ENCODE measurements at places on chromosomes 6 and 20.

- no peak for DNase-seq
Observed at GRCh38 chr6:35955970-35956369, 35.1 kb upstream of the SRPK1 start.

DNA sequence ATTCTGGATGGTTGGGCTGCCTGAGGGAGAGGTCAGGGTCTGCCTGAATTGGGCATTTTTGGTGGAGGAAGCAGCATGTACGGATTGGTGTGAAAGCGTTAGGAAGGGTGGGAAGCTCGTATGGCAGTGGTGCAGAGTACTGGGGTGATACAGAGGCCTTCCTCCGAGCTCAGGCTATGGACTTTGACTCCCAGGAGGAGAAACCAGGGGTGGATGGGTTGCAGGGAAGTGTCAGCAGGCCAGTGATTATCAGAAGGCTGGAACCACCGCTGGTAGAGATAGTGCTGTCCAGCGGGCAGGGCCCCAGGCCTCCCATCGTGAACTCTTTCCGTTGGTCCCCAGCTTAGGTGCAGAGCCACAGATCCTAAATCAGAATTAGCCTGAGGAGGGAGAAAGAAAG lies 5.3 kb downstream of the WFDC5 start:
- no peak for DNase-seq

DNA sequence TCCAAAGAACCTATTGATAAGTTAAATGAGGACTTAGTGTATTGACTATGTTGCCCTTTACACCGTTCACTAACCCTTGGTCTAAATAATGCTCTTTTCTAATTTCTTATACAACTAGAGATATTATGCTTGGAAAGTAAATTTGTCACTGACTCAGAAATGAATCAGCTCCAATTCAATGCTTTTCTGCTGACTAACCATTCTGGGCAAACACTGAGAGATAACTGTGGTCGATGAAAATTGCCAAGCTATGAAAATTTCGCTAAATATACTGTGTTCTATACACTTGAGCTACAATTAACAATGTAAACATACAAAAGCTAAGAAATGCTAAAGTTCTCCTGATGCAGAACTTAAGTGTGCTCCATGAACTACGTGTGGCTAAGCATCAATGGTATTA lies 23.1 kb upstream of the FBXO9 start:
- DNase-seq, result no peak

- DNase-seq, result peak; percentile 3
Observed at GRCh38 chr20:2217857-2218539, 77.8 kb upstream of the TGM3 start.

- DNase-seq, result no peak
Observed at GRCh38 chr20:47314647-47315338, 41.7 kb downstream of the ZMYND8 start.

- DNase-seq, result no peak
Observed at GRCh38 chr6:53723331-53723730, 57.8 kb upstream of the KLHL31 start.

- DNase-seq, result no peak
Observed at GRCh38 chr20:41261260-41261659, 56.3 kb downstream of the ZHX3 start.

DNA sequence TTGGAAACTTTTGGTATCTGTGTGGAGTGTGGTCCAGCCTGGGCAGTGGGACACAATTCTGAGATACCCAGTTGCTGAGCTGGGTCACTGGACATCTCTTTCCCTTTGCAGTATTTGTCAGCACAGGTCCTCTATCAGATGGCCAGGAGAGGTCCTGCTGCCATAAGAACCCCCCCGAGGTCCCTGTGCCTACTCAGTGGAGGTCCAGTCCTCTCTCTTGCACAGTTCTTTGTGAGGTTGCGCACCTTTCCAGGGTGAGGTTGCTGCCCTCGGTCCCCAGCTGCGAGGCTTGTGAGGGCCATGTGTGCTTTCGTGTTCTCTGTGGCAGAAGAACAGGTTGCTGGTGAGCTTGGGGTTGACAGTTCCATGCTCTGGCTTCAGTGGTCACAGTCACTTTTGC lies 320.6 kb downstream of the QKI start:
- DNase-seq, result no peak

GRCh38 chr6:26158581-26159356 lies 71.5 kb downstream of the HFE start:
- peak; percentile 67 for DNase-seq

DNA sequence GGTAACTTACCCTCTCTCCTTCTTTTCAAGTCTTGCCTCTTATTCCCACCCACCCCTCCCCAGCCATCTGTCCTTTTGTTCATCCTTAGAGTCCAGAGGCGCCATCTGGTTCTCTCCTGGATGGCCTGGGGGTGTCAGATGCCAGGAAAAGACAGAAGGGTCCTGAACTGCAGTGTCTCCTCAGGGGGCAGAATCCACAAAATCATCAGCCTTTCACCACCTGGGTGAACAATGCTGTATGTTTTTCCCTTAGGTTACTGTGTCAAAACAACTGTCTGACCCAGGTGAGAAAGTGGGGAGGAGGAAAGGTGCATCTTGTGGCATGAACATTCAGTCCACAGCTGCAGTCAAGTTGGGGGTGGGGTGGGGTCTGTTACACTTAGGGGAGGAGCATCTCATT lies 47.9 kb upstream of the FYN start:
- no peak for DNase-seq

- no peak for DNase-seq
Observed at GRCh38 chr6:10362300-10362699, 52.6 kb downstream of the TFAP2A start.

DNA sequence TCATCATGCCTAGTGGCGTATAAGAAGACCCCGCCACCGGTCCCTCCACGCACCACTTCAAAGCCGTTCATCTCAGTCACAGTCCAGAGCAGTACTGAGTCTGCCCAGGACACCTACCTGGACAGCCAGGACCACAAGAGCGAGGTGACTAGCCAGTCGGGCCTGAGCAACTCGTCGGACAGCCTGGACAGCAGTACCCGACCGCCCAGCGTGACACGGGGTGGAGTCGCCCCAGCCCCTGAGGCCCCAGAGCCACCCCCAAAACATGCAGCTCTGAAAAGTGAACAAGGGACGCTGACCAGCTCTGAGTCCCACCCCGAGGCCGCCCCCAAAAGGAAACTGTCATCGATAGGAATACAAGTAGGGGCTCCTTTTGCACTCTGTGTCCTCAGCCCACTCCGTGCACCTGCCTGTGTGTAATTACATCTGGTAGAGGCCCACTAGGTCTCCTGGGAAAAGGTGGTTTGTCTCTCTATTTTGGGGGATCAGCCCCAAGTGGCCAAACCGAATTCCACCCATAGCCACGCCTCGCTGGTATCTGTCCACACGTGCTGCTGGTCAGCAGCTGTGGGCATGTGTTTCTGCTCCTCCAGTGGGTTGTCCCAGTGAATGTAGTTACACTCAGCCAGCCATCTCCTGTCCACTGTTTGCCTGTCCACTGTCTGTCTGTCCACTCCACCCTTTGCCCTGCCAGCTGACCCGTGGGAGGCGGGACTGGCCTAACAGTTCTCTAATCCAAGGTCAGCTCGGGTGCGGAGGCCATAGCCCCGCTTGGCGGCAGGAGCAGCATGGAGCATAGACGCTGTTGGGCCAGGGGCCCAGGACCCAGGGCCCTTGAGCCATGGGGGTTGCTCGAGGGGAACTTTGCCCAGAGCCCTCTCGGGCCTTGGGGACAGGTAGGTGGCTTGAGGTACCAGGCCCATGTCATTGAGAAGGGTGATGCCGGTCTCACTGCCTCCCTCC lies 44.3 kb upstream of the MYL9 start:
- DNase-seq, result no peak

DNA sequence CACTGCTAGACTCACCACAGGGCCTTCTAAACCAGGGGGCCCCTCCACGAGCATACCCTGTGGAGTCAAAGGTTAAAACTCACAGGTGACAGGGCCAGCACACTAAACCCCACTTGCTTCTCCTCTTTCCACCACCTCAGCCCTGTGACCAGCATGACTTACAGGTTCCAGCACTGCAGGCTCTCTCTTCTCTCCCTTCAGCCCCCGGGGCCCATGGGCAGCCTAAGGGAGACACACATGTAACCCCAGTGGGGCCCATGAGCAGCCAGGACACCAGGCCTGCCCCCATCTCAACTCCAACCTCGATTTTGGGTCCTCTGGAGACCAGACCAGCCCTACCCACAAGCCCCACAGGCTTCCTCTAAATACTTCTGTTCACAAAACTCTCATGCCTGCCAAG lies 28.0 kb downstream of the HLA-DPB1 start:
- no peak for DNase-seq

DNA sequence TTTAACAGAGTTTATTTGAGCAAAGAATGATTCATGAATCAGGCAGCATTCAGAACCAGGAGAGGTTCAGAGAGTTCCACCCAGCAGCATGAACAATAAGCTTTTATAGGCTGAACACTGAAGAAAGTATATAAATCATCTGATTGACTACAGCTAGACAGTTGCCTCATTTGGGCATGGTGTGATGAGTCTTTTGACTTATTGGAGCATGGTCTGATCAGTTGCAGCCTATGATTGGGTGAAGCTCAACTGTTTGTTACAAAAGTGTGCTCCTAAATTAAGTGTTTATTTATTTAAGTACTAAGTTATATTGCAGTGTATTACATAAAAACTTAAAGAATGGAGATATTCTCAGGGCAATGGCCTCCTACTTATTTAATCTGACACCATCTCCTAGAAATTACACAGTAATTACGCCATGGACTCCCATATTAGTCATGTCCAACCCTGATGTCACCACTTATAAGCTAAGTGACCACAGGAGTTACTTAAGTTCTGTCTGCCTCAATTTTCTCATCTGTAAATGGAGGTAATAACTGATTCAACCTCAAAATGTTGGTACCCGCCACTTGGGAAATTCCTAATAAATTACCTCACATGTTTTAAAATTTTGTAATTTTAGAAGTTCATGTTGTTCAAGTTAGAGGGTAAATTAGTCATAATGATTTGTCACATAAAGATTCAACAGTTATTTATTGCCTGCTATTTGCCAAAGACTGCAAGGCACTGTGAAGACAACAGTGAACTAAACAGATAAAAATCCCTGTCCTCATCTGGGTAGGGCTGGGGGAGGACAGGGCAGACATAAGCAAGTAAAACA lies 15.2 kb upstream of the ROS1 start:
- no peak for DNase-seq

- no peak for DNase-seq
Observed at GRCh38 chr6:69780585-69781178, 16.1 kb downstream of the LMBRD1 start.

- DNase-seq, result no peak
Observed at GRCh38 chr6:25875926-25876602, 2.0 kb upstream of the SLC17A3 start.
